Activated CD4-positive, CD25-positive, alpha-beta regulatory T cell treated with anti-CD3 and anti-CD28 coated beads, Interleukin-2, amount 50 U/mL, for 16 hours (primary cell): ENCODE measurements at places on chromosomes 3 and 15.

- DNase-seq: peak; percentile 41
Observed at GRCh38 chr15:91853511-91853947, at the start of gene SLCO3A1. Gene SLCO3A1 (plus strand): TSS chr15:91853708.

DNA sequence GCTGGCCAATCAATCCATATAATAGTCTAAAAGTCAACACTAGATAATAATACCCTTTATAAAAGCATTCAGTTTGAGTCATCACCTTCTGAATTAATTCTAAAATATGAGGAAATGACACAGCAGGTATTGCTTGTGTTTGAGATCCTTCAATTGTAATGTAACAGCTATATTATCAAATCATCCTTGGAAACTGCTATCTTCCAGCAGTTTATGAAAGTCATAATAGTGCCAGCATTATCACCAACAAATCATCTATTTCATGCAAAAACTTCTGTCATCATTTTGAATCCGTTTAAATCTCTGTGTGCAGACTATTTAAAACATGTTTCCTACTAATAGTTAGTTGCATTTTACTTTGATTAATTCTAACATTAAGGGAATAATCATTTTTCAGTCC, 468.7 kb downstream of the CADM2 start:
- DNase-seq: no peak

DNA sequence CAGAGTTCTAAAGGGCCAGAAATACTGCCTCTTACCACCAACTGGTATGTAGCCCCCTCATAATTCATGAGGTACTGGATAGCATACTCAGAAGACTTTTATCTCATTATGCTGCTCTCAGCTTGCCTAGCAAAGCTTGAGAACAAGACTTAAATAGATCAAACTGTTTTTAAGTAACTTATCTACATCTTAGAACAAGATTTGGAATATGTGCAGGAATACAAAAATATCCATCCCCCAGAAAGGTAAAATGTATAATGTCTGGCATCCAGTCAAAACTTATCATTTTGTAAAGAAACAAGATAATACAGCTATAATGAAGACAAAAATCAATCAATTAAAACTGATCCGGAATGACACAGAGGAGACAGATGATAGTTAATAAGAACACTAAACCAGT, 400.4 kb upstream of the TGFBR2 start:
- no peak for DNase-seq

DNA sequence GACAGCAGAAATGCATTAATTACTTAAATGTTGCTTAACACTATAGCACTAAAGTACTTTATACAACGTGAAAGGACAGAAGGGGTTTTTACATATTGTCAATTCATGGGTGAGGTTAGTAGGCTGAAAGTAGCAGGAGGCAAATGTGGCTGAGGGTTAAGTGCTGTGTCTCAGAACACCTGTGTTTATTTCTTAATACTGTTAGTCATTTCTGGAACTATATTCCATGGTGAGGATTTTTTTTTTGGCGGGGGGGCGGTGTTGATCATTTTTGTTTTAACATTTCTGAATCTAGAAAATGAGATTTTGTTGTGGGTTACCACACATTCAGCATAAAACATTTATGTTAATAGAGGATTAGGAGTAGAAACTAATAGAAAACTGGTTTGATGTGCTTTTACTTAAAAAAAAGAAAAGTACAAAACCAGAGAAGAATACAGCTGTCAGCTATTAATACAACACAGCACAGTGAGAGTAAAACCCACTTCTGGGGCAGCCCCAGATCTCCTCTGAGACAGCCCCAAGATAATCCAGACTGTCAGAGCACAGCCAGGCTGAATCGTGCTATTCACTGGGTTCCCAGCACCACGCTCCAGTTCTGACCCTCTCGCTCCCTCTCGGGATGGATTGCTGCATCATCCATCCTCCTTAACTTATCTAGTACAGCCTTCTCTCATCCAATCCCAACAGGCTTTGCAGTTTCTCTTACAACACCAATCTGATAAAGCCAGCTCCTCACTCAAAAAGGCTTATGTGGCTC, 307.7 kb downstream of the TUSC7 start:
- DNase-seq: no peak

DNA sequence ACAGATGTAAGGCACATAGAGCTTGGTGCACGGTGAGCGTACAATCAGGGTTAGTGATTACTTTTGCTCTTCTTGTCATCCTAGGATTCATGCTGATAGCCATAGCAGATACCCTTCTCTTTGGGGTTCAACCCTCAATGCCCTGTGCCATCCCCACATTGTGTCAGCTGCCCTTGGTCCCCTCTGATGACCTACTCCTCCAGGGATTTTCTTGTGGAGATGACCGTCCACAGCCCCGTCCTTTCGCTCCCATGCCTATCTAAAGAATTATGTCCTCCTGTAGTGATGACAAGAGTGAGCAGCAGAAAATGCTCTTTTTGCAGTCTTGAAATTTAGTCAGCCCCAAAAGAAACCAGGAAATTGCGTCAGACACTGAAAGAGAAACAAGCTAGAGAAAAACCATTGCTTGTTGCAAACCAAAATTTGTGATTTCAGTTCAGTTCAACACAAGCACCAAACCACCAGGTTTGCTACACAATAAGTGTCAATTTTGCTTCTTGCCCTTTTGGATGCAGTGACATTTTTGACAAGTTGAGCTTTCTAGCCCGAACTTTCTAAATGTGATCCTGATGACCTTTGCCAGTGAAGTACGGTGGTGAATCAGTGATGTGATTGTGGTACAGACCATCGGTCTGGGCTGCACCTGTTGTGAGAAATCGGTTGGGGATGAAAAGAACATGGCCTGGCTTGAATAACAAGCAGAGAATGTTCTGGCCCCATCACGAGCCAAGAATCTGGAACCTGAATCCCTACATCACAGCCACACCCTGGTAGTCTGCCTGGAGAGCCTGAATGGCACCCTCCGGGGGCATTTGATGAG, 41.3 kb downstream of the CMTM7 start:
- no peak for DNase-seq

DNA sequence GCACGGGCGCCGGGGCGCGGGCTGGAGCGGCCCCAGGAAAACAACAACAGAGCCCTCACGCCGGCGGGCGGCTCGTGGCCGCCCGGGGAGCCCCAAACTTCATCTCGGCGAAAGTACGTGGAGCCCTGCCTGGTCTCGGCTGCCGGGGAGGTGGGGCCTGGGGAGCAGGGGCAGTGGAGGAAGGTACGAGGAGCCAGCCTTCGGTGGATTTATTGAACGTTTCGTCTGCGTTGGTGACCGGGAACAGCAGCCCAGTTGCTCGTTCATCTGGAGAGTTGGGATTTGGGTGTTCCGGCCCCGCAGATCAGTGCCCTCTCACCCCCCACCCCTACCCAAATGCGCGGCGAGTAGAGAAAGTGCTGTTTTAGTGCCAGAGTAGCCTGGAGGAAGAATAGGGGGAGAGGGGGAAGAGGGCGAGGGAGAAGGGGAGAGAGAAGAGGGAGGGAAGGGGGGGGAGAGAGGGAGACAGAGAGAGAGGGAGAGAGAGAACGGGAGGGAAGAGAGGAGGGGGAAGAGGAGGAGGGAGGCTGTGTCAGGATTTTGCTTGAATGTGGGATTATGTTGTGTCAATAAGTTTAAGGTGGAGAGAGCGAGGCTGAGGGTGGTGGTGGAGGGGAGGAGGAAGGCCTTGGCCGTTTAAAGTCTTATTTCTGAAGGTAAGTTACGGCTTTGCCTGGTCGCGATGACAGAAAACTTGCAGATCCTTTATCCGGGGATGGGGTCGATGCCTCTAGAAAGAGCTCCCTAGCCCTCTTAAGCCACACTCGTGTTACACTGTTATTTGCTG, 970 bp downstream of the BBX start:
- peak; percentile 10 for DNase-seq

DNA sequence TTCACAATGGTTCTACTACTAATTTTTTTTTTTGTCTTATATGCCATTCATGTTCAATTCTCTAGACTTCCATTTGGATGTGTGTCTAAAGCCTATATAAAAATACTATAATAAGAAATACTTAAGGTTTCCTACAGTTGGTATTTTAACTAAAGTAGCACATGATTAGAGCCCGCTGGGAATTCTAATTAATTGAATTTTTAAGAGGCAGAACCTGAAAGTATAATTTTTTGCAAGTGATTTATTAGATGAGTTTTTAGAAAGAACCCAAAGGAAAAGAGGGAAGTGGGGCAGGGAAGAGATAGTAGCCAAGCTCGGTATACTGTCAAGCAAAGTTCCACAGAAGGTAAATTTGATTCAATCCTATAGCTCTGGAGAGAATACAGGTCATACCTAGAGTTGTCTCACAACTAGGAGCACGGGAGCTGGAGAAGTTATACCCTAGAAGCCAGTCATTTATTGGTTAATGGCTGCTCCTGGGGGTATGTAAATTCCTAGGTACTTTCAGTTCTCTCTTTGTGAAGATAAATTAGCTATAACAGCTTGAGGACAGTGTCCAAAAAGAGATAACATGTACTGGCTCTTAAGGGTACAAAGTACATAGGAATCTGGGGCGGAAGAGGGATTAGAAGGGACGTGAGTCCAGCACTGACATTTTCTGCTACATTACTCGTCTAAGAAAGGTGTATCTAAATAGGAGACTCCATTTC, 225.6 kb downstream of the CNTN6 start:
- no peak for DNase-seq

- no peak for DNase-seq
Observed at GRCh38 chr3:45914362-45915058, 28.2 kb downstream of the CCR9 start.

DNA sequence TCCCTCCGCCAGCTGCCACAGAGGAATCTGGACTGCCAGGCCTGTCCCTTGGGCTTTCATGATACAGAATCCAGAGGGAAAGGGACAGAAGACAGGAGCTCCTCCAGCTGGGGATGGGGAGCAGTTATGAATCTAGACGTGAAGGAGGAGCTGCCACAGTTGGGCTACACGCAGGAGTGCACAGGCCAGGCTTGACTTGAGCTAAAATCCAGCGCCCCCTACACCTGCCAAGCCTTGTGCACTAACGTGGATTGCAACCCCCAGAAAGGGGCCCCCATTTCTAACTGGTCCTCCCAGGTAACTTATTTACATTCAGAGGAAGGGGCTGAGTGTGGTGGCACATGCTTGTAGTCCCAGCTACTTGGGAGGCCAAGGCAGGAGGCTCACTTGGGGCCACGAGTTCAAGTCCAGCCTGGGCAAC, 14.3 kb downstream of the KLHL6 start:
- DNase-seq: no peak

GRCh38 chr3:123256256-123256655, 54.5 kb downstream of the SEC22A start:
- no peak for DNase-seq

GRCh38 chr3:13543253-13543652, 5.7 kb upstream of the FBLN2 start:
- DNase-seq: no peak

GRCh38 chr3:136270179-136270578, 20.0 kb downstream of the PCCB start:
- no peak for DNase-seq

DNA sequence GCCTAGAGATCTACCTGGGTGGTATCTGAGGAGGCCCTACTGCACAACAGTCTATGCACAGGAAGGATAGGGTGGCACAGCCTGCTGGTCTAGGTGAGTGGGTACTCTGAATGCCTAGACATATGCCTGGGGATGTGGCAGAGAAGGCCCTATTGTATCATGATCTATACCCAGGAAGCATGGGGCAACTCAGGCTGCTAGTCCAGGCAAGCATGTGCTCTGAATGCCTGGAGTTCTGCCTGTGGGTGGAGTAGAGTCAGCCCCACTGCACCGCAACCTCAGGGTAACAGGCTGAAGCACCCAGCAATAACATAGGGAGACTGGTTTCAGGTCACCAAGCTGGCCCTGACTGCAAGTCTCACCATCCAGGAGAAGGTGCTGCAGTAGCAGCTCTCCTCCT, 224.7 kb downstream of the MFSD1 start:
- DNase-seq: no peak

DNA sequence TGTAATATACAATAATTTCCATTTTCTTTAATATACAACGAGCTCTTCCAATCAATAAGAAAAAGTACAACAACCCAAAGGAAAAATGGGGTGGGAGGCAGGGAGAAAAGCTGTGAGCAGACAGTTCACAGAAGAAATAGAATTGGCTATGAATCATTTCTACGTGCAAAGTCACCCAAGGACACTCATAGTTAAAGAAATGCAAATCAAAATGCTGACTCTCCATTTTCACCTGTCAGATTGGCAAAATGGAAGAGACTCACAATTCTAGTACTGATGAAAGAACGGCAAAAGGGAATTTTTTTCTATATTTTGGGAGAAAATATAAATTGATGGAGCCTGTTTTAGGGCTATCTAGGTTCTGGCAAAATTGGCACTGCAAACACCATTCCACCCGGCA, 116.3 kb upstream of the MEF2A start:
- no peak for DNase-seq

- DNase-seq: no peak
Observed at GRCh38 chr3:32045091-32045915, 61.1 kb upstream of the GPD1L start.

DNA sequence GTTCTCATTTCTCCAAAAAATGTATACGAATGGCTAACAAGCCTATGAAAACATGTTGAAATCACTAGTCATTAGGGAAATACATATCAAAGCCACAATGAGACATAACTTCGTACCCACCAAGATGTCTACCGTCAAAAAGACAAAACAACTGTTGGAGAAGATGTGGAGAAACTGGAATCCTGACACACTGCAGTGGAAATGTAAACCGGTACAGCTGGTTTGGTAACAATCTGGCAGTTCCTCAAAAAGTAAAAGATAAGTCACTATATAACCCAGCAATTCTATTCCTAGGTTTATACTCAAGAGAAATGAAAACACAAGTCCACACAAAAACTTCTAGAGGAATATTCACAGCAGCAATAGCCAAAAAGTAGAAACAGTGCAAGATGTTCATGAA, 7.0 kb downstream of the SCAPER start:
- no peak for DNase-seq

GRCh38 chr3:13544293-13544831, 4.6 kb upstream of the FBLN2 start:
- no peak for DNase-seq

DNA sequence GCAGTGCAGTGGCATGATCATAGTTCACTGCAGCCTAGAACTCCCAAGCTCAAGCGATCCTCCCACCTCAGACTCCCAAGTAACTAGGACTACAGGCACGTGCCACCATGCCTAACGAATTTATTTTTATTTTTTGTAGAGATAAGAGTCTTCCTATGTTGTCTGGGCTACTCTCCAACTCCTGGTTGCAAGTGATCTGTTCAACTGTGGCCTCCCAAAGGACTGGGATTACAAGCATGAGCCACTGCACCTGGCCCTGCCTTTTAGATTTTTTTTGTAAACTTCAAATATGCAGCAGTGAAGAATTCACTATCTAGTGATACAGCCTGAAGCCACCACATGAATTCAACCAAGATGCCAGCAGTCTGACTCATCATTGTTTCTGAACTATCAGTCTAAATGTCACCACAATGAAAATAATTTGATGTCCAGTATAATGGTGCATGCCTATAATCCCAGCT, 32.7 kb downstream of the UBXN7 start:
- DNase-seq: no peak
